ENCODE measurements at places on chromosomes 6 and 20.

DNA sequence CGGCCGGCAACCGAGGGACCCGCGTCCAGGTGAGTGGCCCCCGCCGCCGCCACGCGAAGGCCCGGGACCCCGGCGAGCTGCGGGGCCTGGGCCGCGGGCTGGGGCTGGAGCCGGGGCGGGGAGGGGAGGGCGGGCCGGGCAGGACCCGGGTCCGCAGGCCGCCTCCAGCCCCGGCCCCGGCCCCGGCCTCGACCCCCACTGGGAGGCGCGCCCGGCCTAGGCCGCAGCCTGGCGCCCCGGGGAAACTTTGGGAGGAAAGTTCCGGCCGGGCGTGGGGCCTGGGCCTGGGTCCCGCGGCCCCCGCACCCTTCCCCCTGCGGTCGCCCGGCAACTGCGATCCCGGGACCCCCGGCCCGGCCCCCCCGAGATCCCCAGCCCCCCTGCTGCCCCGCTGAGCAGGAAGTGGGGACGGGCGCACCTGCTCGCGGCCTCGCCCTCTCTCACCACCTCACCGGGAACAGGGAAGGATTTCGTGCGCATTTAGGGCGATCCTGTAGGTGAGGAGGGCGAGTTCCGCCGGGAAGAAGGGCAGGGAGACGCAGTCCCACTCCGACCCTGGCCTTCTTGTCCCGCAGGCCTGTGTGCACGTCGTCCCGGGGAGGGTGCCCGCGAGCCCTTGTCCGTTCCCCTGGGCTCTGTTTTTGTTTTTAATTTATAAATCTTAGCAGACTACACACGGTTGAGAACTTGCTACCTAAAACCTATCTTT lies 402 bp downstream of the OSBPL2 start:
- DNase-seq, result no peak

GRCh38 chr6:132304891-132305305 lies 96.4 kb downstream of the MOXD1 start:
- no peak for DNase-seq

DNA sequence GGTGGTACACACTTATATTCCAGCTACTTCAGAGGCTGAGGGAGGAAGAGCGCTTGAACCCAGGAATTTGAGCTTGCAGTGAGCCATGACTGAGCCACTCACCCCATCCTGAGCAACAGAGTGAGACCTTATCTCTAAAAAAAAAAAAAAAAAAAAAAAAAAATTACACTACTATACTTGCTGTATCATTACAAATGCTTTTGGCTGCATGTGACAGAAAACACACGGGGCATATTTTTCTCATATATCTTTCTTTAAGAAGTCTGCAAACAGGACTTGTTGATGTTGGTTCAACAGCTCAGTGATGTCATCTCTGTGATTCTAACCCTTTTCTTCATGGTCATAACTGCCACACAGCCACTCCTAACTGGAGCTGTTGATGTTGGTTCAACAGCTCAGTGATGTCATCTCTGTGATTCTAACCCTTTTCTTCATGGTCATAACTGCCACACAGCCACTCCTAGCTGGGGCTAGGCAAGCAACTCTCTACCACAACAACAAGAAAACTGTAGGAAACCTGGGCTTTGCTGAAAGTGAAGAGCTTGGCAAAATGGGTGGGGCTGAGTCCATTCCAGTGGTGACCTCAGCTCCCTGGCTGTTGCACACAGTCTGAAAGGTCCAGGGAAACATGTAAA lies 19.8 kb downstream of the MTFR2 start:
- no peak for DNase-seq

DNA sequence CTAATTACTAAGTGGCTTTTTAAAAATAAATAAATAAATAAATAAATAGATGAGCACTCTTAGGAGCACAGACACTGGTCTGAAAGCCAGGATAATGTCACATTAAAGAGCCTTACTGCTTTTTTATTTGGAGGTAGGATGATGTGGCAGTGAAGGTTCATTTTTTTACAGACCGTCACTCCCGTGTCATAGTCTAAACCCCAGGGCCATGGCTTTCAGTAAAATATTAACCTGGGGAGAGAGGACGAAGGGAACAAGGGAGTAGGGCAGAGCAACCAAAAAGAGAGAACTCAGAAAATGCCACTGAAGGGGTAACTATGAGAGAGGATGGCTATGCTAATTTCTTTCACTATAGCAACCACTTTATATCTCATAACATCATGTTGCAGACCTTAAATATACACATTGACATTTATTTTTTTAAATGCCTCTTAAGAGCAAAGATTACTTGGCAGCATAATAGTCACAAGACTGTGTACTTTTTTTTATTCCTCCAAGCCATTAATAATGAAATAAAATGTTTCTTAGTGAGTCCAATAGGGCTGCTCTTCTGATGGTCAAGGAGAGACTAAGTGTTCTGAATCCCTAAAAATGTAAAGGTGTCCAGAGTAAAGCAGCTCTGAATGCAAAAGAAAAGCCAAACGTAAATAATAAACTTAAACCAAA lies 100.9 kb upstream of the SIM1 start:
- DNase-seq, result no peak

DNA sequence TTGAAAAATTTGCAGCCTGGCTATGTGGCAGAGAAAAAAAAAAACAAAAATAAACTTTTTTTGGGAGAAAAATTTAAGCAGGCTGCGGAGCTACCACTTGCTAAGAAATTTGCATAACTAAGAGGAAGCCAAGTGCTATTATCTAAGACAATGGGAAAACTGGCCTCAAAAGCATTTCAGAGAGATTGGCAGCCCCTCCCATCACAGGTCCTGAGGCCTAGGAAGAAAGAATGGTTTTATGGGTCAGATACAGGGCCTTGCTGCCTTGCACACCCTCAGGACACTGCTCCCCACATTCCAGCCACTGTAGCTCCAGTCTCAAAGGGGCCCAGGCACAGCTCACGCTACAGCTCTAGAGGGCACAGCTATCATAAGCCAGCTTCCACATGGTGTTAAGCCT lies 777.9 kb downstream of the TENT5A start:
- no peak for DNase-seq

GRCh38 chr6:65566117-65566516 lies 140.9 kb downstream of the EYS start:
- no peak for DNase-seq

GRCh38 chr6:77893391-77893790 lies 240.6 kb downstream of the MEI4 start:
- DNase-seq, result no peak

DNA sequence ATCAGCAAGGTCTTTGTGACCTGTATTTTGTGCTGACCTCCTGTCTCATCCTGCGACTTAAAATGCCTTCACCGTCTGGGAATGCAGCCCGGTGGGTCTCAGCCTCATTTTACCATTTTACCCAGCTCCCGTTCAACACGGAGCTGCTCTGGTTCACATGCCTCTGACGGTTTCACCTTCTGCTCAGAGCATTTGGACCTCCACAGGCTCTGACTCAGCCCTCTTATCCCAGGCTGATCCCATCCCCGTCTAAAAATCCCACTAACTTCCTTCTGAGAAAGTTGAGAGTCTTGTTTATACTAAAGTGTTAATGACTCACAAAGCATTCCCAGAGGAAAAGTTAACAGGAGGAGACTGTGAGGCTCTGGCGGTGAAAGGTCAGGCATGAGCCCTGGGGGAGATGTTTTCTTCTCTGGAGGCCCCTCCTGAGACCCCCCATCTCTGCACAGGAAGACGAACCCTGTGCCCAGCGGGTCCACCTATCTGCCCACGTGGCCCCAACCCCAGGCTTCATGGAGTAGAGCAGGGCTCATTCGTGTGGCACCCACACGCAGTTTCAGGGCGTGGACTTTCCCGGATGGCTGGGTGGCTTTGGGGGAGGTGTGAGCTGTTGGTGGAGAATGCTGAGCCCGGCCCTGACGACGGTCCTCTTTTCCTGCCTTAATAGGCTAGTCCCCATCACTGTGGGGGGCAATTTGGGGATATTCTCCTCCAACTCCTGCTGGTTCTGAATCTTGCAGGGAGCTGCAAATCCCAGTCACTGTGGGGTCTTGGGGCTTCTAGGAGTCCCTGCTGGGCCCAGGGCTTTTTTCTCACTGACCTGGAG lies 3.3 kb upstream of the BIRC7 start:
- DNase-seq, result no peak
